ENCODE measurements at places on chromosomes 11 and 22.
A peak's percentile ranks its signal among the peaks of the same experiment; 100 is the strongest.

GRCh38 chr22:20393705-20394476 is at the start of gene ZNF74:
ZNF74 (plus strand) TSS chr22:20394151; CDS start chr22:20394629, 478 bp downstream.
- peak; percentile 91 for DNase-seq

- no peak for DNase-seq
These were observed 91.4 kb downstream of the RPL27A start for GRCh38 chr11:8773916-8774539.

DNA sequence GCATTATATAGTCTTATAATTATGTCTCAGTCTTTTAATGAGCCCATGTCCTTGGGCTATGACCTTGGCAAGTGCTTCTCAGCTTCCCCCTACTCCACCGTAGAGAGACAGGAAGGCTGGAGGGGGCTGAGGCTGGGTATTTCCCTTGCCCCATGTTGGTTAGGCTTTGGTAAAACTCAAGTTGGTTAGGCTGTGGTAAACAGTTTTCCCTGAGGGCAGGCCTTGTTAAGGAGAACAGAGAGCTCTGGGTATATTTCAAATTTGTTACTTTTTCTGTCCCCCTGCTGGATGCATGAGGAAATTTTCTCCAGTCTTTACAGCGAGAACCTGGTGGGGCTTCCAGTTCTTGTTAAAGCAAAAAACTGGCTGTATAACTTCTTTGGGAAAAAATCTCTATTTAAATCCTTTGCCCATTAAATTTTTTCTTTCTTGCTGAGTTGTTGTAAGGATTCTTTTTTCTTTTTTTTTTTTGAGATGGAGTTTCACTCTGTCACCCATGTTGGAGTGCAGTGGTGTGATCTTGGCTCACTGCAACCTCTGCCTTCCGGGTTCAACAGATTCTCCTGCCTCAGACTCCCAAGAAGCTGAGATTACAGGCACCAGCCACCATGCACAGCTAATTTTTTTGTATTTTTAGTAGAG is 12.2 kb upstream of the DCHS1 start:
- DNase-seq = peak; percentile 11

DNA sequence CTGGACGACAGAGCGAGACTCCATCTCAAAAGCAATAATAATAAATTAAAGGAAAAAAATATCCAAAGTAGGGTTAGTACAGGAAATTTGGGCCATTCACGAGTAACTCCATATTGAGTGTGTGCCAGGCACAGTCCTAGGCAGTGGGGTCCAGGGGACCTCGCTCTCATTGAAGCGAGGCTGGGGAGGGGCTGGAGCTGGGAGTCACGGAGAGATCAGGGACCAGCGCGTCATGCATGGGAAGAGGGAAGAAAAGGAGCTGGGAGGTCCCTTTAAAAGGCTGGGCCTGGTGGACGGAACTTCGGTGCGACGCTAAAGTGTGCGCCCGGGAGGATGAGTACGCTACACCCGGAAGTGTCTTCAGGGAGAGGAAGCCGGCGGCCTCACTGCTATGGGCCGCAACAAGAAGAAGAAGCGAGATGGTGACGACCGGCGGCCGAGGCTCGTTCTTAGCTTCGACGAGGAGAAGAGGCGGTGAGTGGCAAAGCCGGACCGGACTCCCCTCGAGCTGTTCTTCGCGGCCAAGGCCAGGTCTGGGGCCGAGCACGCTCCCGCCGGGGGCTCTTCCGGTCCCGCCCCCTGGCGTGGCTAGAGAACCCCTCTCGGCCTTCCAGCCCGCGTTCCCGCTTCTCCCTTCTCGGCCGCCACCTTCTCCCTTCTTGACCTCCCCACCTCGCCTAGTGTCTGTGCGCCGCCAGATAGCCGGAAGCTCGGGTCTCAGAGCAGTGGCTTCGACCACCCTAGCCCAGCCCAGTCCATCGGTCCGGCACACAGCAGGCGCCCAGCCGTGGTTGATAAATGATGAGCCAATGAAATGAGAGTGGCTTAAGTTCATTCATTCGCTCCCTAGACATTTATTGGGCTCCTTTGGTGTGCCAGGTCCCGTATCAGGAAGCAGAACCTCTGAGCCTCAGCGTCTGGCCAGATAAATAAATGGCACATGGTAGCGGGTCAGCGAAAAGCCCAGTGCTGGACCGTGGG is at the start of gene NOL12:
NOL12 (plus strand) TSS at position 342 of the 981 bp plus-strand sequence; CDS start at position 392, 50 bp downstream.
- DNase-seq = peak; percentile 94

- no peak for DNase-seq
These were observed 2.5 kb downstream of the APOL4 start for GRCh38 chr22:36199001-36199551.

DNA sequence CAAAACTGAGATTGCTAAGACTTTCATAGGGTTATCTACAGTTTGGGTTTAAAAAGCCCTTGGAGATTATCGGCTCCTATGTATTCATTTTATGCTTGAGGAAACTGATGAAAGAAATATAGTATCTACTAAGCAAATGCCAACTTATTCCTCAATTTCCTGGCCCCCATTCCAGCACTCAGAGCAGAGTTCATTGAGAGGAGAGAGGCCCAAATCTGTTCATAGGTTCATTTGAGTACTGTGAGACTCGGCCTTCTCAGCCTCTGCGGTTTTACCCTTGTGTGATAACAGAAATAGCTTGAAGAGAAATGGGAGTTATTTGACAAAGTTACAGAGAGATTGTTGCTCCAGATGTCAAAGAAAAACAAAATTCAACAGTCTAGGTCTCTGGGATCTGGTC is 226.7 kb upstream of the ARHGAP42 start:
- no peak for DNase-seq

DNA sequence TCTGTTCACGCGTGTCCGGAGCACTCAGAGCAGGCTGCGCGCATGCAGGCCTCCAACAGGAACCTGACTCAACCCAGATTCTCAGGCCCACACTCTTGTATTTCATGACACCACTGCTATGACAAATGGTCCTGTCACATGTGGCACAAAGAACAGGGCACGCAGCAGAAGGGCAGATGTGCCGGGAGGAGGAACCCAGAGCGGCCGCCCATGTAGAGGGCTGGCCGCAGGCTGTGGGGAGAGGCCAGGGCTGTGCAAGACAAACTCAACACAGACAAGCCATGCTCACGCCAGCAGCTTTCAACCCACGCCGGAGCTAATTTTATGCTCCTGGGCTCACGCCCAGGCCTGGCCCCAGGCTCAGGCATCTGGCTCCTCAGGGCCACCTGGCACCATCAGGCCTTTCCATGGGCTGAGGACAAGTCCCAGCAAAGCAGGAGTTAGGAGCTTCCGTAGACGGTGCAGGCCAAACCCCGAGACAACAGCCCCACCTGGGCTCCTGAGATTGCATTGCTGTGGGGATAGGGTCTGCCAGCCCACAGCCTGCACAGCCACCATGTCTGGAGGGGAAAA is 40.0 kb downstream of the DUSP8 start:
- DNase-seq = peak; percentile 93

- DNase-seq = no peak
These were observed 58.4 kb downstream of the NTM start for GRCh38 chr11:131428853-131429252.

DNA sequence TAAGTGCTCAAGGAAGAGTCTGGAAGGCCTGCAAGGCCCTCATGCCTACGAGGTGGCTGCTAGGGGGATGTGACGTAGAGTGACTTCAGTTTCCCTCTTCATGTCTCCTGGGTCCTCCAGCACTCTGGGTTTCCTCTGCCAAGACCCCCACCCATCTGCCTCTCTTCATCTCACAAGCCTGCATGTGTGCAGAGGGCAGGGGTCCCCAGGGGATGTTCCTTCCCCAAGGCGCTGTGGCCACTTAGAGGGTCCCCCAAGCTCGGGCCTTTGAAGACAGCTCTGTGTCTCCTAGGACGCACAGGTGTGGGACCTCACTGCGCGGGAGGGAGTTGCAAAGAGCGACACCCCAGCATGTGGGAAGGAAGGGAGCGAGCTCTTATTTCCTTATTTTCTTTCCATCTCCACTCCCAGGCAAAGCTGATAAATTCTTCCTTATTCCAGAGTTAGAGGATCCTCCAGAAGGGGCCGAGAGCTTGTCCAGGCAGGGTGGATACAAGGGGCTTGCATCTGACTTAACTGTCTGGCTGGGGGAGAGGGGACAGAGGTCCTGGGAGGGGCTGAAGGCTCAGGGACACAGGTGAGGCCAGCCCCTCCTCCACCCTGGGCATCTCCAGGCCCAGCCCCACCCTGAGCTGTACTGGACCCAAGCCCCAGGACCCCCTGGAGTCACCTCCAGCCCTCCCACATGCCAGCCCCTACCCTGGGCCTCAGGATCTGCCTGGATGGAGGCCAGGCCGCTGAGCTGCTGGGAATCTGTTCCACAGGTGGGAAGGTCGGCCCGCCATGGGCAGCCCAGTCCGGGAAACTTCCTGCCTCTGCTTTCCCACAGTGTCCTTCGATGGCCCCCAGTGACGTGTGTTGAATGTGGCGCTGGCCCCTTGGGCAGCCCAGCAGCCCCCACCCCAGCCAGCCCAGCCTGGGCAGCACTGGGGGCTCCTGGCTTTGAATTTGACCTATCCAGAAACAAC is 59.7 kb upstream of the KCNQ1OT1 start:
- no peak for DNase-seq

GRCh38 chr11:69172674-69173073 is 16.9 kb downstream of the SMIM38 start:
- DNase-seq = no peak

GRCh38 chr22:43876866-43877509 is 14.7 kb upstream of the SULT4A1 start:
- DNase-seq = no peak

DNA sequence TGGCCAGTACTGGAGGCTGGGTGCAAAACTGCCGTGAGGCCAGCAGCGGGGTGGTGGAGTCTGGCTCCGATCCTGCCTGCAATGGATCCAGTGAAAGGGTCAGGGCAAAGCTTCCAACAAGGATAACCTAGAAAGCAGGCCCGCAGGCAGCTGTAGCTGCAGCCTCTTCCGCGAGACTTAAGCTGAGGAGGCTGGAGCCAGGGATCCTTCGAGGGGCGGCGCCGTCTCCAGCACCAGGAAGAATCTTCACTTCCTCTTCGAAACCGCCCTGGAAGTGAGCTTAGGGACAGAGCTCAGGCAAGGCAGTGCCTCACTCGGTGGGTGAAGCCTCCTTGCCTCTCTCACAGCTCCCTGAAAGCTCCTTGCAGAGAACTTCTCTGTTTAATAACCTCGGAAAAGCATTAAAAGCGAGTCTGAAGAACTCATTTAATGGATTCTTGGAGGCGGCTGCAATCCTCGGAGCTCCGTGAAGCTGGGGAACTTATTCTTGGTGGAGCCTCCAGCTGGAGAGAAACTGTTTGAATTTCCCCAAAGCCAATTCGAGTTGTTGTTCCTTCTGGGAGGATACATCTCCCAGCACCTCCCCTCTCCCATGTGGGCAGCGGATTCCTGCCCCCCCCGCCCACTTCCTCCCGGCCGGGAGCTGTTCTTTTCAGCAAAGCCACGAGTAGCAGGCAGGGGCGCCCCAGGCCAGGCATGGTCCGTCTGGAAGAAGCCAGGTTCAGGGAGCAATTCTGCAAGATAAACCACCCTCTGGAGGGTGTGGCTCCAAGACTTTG is 169.9 kb downstream of the CTTN start:
- no peak for DNase-seq

DNA sequence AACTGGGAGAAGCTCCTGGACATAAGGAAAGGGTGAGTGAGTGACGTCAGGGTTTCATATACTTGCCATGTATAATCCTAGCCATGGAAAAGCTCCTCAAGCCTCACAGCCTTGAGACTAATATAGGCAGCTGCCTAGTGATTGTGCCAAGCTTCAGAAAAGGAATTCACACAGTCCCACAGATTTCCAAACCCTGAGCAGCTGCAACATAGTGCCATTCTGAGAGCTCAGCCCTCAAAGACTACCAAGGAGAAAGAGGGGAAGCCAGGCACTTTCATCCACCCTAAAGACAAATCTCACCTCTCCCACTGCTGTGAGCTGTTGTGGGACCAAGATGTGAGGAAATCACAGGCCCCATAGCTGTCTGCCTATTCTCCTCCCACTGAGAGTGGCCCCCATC is 707.9 kb upstream of the ANO5 start:
- DNase-seq = no peak

DNA sequence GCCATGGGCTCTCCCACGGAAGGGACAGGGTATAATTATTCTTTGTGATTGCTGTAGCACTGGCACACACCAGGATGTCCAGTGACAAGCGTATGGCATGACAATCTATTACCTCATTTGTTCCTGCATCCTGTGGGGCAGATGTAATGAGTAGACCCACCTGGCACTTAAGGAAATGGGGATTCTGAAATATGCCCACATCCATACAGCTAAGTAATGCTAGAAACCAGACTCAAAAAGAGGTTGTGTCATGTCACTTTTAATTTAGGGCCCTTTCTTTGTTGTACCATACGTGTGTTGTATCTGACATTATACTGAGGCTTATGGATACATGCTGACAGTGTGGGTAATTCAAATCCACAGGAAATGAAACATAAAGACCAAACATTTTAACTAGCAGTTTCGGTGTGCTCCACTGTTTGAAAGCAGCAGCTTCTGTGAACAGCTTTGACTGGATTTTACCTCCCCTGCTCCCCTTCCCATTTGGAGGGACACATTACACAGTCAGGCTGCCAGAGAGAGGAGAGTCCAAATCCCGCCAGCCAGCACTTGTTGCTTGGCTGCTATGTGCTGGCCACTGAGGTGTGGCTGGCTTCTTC is 21.2 kb downstream of the GRAMD1B start:
- peak; percentile 57 for DNase-seq

GRCh38 chr11:109971184-109971523 is 122.0 kb upstream of the ZC3H12C start:
- peak; percentile 1 for DNase-seq

DNA sequence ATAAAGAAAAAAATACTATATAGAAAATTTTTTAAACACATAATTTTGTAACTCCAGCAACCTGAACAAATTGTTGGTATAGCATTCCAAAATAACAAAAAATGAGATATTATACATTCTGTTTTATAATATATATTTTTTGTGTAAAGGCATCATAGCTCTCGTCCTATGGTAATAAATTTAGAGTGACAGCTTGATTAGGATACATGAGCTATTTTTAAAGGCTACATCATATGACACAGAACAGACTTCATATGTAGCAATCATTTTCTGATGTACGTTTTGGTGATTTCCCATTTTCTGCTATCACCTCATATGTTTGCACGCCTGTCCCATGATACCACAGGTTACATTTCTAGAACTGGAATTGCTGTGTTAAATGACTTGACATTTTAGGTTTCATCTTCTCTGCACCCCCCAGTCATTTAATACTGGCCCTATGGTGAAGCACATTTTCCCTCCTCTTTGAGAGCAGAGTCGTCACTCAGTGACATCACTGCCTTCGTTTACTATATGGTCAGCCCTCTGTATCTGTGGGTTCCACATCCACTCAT is 19.5 kb downstream of the PC start:
- DNase-seq = no peak
